ENCODE measurements at places on chromosomes 1 and 21.

DNA sequence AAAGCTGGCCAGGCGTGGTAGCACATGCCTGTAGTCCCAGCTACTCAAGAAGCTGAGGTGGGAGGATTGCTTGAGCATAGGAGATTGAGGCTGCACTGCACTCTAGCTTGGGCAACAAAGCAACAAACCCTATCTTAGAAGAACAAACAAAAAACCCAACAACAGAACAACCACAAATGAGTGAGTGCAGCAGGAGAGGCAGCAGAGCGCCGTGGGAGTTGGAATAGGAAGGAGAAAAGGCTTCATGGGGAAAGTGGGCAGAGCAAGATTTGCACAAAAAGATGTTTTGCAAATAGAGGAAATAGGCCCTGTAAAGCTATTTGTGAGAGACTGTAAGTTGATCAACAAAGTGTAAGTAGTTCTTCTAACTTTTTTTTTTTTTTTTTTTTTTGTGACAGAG, 19.6 kb downstream of the SMAP2 start:
- DNase-seq = no peak

DNA sequence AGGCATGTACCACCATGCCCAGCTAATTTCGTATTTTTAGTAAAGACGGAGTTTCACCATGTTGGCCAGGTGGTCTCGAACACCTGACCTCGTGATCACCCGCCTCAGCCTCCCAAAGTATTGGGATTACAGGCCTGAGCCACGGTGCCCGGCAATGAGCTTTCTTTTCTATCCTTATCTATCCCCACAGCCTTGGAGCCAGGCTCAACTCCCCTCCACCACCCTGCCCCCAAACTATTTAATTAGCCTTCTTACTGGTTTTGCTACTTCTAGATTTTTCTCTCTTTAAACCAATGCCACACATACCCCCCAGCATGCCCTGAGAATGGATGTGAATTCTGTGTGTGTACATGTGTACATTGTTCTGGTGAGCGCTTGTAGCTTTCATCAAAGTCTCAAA, 5.7 kb upstream of the VANGL2 start:
- DNase-seq = no peak

DNA sequence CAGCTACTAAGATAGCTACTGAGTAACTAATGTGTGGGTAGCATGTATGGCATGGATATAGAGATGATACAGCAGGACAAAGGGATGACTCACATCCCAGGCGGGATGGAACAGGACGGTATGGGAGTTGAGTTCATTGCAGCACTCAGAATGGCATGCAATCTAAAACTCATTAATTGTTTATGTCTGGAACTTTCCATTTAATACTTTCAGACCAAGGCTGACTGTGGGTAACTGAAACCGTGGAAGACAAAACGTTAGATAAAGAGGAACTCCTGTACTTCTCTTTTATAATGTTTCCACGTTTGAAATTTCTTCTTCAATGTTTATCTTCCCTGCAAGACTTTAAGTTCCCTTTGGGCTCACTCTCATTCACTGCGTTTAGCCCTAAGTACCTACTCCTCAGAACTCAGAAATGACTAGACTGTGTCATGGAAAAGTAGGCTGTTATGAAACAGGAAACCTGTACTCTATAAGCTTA, 151.9 kb downstream of the MAGI3 start:
- no peak for DNase-seq

DNA sequence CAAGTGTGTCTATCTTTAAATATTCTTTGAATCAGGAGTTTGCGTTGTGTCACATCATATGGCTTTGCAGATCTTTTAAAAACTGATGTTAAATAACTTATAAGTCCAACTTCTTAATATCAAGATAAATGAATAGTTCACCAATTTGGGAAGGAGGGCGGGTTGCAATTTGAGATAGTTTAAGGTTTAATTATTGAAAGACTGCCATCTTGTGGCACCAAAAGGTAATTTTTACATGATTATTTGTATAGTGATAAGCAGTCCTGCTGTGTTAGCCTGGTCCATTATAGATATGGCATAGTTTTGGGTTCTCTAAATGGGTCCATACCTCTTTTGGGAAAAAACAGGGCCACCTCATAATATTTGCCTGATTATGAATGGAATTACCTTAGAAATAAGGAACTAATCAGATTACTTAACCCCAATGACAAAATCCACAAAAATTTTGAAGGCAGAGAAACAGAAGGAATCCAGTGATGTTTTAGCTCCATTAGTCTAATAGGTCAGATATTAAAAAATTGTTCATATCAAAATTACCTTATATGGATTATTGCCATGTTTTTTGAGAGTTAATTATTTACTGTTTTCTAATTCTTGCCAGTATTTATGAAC, 64.3 kb downstream of the PRKAA2 start:
- no peak for DNase-seq

GRCh38 chr1:94025383-94026340, 95.3 kb downstream of the ABCA4 start:
- no peak for DNase-seq

- no peak for DNase-seq
Measured at GRCh38 chr1:69982992-69983391, 222.4 kb downstream of the LRRC40 start.

GRCh38 chr1:237227476-237227875, 185.5 kb downstream of the RYR2 start:
- DNase-seq = no peak

DNA sequence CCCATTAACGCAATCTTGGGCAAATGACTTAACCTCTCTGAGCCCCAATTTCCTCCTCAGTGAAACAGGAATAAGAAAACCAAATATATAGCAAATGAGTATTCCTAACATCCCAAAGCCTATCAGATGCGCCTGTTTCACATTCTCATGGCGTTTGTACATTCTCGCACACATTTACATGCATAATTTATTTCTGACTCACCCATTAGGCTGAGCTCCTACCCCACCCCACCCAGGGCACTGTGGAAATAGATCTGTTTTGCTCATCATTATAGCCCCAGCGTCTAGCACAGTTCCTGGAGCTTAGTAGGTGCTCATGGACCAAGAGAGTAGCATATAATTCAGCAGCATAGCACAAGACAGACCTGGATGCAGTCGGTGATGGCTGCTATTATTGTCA, 146.1 kb upstream of the VANGL1 start:
- DNase-seq = no peak

- no peak for DNase-seq
Measured at GRCh38 chr1:119647228-119647733, 785 bp downstream of the ZNF697 start.

GRCh38 chr1:190124068-190124467, 353.6 kb downstream of the BRINP3 start:
- DNase-seq = no peak

- no peak for DNase-seq
Measured at GRCh38 chr21:41613533-41613909, 105.6 kb upstream of the TMPRSS2 start.

DNA sequence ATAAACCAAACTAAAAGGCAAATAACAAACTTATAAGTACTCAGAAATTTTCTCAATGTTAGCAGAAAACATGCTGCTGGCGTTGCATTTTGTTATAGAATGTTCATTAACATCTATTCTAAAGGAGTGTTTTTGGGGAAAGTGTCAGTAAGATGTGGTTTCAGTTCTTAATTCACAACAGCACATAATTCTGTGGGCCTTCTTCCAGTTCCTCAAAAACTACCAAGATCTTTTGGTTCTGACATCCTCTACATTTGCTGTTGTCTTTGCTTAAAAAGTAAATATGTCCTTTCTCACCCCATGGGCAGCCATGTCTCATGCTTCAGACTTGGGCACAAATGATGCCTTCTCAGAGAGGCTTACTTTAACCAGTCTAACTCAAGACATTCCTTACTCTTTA, 152.5 kb downstream of the CDC7 start:
- no peak for DNase-seq

DNA sequence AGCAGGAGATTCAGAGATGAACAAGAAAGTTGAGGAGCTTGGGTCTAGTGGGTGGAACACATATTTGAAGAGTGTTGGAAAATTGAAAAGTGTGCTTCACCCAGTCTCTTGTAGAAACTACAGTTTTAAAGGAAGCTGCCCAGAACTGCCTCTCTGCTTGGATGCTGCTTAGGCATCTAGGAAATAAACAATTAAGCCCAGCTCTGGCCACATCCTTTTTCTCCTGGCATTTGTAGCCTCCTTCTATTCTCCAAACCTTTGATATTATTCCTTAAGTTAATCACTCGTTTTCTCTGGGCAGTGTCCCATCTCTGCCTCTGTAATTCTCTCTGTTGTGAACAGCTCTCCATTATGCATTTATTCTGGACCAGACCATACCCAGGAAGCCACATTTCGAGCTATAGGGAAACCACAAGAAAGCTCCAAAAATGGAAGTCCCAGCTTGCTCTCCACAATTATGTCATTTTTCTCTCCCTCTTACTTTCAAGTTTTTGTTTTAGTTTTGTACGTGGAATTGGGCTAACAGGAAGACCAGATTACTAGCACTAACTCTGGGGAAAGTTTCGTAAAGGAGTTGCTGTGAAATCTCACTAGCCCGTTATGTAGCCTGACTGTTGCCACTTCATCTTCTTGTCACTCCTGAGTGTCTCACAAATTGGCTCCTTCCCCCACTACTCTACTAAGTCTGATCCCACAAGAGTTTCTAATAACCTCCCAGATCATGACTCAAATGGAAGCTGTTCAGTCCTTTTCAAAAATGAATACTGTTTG, 102.2 kb downstream of the NTMT2 start:
- no peak for DNase-seq

DNA sequence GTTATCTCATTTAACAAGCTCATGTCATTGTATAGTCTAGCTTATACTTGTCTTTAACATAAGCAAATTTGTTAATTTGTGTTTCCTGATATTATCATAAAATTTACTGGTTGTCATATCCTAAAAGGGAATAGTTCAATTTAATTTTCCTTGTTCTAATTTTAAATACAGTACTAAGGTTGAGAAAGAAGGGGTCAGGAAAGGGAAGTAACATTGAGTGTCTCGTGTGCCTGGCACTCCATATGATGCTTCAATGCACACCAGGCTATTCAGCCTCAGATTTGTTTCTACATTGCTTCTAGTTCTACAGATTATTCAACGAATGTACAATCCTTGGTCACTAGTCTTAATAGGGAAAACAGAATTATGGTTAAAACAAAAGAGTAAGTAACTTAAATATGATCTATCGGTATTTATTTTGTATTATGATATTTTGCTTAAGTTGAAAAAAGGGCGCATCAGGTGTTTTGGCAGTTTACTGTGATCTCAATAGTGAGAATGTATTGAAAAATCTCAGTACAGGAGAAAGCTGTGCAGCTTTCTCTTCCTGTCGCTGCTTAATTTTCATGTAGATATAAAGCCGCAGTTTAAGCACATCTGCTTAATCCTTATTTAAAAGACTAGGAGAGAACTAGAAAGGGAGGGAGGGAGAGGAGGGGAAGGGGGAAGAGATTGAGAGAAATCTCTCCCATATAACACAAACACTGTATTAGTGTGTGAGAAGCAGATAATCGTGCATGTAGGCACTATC, 13.0 kb downstream of the PTPRC start:
- no peak for DNase-seq

GRCh38 chr1:181140891-181141290, 52.4 kb downstream of the IER5 start:
- no peak for DNase-seq

GRCh38 chr1:235974616-235975015, 90.3 kb downstream of the NID1 start:
- no peak for DNase-seq

GRCh38 chr21:46084709-46085108, 13.2 kb upstream of the COL6A2 start:
- DNase-seq = no peak

- DNase-seq = no peak
Measured at GRCh38 chr1:222182641-222183040, 365.3 kb downstream of the HHIPL2 start.

DNA sequence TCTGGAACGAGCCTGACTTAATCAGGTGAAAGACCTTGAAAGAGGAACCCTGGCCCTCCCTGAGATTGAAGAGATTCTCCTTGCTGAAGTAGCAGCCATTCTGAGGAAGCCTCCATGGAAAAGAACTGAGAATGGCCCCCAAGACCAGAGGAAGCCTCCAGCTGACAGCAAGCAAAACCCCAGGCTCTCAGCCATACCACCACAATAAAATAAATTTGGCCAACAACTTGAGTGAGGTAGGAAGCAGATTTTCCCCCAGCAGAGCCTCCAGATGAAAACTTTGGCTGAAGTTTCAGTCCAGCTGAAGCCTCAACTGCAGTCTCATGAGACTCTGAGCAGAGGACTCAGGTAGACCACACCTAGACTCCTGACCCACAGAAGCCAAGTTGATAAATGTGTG, 34.0 kb upstream of the SLAMF9 start:
- no peak for DNase-seq

GRCh38 chr1:5970610-5971273, 21.5 kb downstream of the NPHP4 start:
- DNase-seq = no peak

DNA sequence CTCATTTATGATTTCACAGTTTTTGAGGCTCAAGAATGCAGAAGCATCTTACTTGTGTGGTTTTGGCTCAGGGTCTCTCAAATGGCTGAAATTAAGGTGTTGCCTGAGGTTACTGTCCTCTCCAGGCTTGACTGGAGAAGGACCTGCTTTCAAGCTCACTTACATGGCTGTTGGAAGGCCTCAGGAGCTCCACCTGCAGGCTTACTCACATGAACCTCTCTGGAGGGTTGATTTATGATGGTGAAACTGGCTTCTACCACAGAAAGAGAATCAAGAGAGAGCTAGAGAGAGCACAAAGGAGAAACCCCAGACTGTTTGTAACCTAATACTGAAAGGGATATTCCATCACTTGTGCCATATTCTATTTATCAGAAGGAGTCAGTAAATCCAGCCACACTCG, 6.2 kb upstream of the KCNK2 start:
- DNase-seq = no peak

DNA sequence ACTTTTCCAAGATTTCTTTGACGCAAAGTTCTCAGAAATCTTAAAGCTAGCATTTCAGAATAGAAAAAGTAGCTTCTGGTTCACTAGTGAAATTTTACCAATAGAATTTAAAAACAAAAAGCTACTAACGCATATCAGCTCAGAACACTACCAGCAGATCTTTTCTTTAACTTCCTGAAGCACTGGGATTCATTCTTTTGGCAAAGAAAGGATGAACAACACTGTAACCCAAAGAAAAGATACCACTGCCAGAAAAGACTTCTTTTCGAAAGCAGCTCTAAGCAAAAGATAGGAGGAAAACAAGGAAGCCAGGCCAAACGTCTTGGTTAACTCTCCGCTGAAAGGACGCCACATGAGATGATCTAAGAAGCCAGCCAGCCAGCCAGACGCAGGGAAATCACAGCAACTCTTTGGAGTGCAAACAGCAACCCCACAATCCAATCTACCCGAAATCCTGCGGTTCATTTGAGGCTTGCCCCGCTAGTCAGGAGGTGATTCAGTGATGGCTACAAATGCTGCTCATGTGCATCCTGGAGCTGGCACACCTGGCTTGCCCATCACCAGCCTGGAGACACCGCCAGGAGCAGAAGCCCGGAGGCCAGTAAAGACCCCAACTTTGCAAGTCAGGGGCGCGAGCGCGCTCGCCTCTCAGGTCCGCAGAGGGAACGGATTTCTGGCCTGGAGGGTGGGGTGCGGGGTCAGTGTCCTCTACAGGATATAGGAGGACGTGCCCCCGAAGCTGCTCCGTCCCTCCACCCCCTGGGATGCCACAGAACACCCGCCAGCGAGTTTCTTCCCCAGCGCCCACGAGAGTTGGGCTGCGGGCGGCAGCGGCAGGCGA, 812 bp downstream of the NBPF1 start:
- DNase-seq = peak; percentile 79

Data from C1 segment of cervical spinal cord (tissue), 14 donors.